ENCODE measurements at places on chromosomes 7 and 10. TPM values are rescaled to one million over a fixed set of nuclear protein-coding genes. Genes with fewer than 3 reads are reported as not detected.

Gene COX19
- total RNA-seq: 12.5 TPM

Gene DGKI
- 4.7 TPM for total RNA-seq

Gene HPS1
- 53.4 TPM for total RNA-seq

Gene GHRHR
- not detected for total RNA-seq

Gene LRGUK
- 0.82 TPM for total RNA-seq

Gene CLRN3
- total RNA-seq: not detected

Gene SRGN
- 65.8 TPM for total RNA-seq

Gene HEPACAM2
- total RNA-seq: not detected

Gene NRCAM
- 5.4 TPM for total RNA-seq

All from fibroblast of the aortic adventitia (primary cell).